ENCODE measurements at places on chromosomes 6 and 20.
A peak's percentile ranks its signal among the peaks of the same experiment; 100 is the strongest.

GRCh38 chr6:84242265-84242664 lies 14.8 kb upstream of the CEP162 start:
- no peak for DNase-seq

- no peak for DNase-seq
Observed at GRCh38 chr6:143980921-143981320, 27.1 kb downstream of the PLAGL1 start.

DNA sequence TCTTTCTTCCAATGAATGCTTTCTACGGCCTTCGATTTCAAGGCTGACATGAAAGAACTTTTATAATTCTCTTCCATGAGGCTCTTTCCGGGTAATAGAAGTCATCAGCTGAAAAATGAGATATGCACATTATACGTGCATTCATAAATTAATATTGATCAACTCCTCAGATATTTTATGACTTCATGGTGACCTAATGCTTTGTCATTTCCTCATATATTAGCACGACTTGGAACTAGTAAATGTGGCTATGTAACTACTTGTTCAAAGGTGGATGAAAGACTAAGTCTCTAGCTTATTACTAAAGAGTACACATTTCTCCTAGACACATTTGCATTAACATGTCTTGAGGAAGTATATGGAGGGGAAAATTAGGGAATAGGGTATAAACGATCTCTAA lies 168.8 kb downstream of the HDGFL1 start:
- no peak for DNase-seq

DNA sequence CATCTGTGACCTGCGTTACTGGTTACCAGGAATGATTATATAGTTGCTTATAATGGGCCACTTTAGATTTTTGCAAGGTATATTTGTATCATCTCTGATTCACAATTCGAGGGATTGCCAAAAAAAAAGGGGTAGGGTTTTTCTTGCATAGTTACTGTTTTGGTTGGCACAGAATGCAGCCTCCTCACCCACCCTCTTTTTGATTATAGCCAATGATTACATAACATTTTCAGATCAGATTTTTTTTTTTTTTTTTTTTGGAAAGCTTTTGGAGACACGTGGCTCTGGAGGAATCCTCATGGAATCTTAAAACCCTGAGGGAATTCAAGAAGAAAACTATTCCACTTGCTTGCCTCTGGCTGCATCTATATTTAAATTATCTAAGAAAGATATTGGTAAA lies 53.7 kb downstream of the UST start:
- DNase-seq = no peak

DNA sequence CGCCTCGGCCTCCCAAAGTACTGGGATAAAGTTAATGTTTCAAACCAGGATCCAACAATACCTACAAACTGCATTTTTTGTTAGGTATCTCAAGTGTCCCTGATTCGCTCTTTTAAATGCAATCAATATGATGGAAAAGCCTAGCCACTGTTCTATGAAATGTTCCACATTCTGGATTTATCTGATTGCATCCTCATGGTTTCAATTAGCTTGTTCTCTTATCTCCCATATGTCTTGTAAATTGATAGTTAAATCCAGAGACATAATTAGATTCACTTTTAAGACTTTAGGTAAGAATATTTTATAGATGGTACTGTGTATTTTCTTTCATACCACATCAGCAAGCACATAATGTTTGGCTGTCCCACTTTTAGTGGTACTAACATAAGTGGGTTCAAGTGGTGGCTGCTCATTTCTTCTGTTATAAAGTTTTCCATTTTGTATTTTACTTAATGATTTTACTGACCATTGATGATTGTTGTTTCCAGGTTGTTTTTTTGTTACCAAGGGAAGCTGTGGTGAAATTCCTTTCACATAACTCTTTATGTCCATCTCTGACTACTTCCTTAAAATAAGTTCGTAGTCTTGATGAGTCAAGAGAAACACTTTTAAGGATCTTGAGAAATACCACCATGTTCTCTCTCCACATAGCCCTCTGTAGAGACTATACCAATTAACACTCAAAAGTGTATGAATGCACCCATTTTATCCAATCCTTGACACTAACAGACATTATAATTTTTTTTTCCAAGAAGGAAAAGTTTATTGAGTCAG lies 40.5 kb downstream of the RNGTT start:
- no peak for DNase-seq

DNA sequence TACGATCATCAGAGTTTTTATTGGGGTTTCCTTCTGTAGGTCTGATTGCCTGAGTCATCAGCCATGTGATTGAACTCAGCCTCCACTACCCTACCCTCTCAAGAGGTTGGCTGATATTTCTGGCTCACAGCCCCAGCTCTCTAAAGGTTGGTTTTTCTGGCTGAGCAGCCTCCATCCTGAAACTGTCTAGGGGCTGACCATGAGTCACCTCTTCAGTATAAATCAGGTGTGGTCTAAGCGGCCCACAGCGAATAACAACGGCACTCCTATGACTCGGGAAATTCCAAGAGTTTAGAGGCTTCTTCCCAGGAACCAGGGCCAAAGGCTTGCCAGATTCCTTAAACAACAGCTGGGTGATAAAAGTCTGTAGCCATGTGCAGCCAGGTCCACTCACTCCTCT lies 115.5 kb downstream of the SOD2 start:
- DNase-seq = no peak

DNA sequence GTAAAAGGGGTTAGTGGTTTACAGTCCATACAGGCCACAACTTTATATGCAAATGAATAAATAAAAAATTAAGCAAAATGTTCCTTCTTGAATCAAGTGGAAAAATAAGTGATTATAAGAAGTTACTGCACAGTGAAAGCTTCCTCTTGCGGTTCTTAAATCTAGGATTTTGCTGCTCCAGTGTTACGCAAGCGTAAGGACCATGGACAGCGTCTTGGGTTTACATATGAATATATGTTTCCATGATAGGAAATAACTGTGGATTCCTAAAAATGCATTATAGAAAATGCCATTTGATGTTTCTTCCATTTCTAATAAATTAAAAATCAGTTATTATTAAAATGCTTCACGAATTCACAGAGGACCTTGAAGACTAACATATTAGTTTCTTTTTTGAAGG lies 176.6 kb upstream of the POU3F2 start:
- DNase-seq = peak; percentile 59

GRCh38 chr6:119205911-119206618 lies 127.6 kb upstream of the FAM184A start:
- no peak for DNase-seq

GRCh38 chr6:14674867-14675648 lies 557.5 kb downstream of the CD83 start:
- DNase-seq = no peak

GRCh38 chr6:49528571-49528970 lies 21.9 kb upstream of the C6orf141 start:
- DNase-seq = no peak

DNA sequence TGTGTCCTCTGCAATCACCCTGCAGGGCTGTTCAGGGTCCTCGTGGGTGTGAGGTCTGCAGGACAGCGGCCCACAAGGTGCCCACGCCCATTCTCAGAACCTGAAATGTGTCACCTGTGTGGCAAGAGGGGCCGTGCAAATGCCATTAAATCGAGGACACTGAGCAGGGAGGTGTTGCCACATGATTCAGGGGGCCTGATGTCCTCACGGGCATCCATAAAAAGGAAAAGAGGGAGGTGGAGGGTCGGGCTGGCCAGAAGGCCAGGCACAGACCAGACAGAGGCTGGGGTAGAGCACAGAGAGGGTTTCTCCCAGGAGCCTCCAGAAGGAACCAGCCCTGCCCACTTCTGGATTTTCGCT lies 239.6 kb downstream of the ERMARD start:
- no peak for DNase-seq

GRCh38 chr6:14520029-14520428 lies 402.5 kb downstream of the CD83 start:
- no peak for DNase-seq

DNA sequence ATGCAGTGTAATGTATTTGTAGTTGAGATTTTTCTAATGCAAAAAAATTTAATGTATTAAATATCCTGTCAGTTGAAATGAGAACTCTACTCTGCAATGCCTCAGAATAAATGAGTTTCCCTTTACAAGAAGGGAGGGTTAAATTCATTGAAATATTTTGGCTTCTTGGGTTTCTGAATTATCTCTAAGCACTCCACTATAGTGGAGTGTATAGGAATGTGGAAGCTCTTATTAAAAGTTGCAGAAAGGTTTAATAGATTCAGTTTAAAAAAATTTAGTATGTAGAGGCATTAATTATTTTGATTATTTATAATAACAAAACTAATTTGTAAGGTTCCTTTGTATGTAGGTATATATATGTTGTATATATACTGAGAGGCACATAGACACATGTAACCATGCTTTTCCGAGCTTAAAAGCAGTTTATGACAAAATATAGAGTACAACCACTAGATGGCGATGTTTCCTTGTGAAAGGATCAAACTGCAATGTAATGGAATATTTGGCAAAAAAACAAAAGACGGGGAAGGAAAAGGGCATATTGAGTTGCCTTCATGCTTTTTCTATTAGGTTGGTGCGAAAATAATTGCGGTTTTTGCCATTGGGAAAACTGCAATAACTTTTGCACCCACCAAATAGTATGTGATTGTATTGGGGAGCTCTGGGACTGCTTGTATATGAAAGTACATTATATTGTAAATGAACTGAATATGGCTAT lies 144.2 kb downstream of the MYO6 start:
- DNase-seq = no peak

DNA sequence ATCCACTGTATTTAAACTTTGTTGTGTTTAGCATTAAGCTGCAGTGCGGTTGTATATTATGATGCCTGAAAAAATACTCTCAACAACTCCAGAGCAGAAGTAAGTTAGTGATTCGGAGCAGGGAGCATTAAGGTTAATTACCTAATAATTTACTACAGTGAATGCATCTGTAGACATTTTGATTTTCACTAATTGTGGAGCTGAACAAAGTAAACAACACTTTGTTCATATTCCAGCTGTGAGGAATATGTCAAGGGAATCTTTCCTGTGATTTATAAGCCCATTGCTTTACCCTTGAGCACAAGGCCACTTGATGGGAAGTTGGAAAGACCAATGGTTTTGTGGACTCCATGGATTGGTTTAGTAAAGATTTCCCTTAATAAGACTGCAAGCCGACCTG lies 77.1 kb downstream of the CBLN4 start:
- no peak for DNase-seq

All from endothelial cell (in vitro differentiated cells).